ENCODE measurements at places on chromosomes 1 and 21.

GRCh38 chr1:229710746-229711145 is 84.7 kb downstream of the URB2 start:
- DNase-seq = no peak

GRCh38 chr1:60388092-60388987 is 314.8 kb upstream of the C1orf87 start:
- no peak for DNase-seq

DNA sequence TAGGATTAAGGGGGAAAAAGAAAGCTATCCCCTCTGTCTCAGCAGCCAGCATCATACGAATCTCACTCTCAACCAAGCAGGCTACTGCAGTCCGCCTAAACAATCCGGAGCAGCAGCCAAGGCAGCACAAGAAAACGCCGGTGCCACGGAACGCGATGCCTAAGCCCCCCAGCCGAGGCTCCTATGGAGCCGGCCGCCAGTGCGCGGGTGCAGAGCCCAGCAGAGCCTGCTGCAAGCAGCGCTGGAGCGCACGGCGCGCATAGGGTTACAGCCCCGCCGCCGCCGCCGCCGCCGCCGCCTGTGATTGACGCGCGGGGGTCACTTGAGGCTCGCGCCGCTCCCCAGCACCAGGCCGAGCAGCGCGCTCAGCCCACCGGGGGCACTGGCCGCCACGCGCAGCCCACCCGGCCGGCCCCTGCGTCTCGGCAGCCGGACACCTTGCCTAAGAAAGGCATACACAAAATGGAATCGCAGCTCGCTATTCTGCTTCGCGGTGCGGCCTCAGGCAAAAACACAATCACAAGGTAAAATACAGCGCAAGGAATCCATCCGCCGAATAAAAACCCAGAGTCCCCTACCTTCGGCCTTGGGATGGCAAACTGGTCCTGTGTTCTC is 780 bp downstream of the HIVEP3 start:
- no peak for DNase-seq

GRCh38 chr1:159935719-159936272 is 9.6 kb downstream of the IGSF9 start:
- peak; percentile 53 for DNase-seq

- peak; percentile 26 for DNase-seq
Observed at GRCh38 chr21:32806810-32807386, 35.3 kb upstream of the PAXBP1 start.

DNA sequence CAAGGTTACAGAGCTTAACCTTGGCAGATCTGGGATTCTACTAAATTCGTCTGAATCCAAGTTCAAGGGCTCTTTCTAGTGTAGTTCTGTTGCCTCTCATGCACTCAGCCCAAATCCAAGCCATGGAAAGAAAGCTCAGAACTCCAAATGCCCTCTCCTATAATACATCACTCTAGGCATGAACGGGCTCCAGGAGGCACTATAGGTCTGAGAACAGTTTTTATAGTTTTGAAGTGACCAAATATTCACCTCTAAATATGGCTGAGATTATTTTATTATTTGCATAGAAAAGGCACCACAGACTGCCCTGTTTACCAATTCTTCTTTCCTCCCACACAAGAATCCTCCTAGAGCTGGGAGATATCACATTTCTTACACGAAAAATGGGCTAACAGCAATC is 327.9 kb upstream of the BEND5 start:
- DNase-seq = no peak

DNA sequence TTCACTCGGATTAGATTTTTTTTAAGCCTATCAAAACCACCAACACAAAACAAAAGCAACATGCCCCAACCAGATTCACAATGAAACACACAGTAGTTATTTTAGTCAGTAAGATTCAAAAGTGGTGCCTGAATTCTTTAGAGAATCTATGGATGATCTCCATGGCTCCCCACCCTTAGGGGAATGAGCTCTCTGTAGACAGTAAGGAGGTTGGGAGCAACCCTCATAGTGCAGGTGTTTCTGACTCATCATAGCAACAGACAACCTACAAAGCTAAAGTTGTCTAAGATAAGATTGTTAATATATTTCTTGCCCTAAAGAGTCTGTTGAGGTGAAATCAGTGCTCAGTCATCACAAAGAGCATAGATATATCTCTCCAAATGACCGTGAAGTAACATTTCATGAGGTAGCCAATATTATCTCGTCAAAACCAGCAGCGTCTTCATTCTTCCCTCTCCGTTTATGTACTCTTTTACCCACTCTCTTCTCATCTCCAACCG is 78.3 kb downstream of the ADAMTS1 start:
- DNase-seq = no peak

DNA sequence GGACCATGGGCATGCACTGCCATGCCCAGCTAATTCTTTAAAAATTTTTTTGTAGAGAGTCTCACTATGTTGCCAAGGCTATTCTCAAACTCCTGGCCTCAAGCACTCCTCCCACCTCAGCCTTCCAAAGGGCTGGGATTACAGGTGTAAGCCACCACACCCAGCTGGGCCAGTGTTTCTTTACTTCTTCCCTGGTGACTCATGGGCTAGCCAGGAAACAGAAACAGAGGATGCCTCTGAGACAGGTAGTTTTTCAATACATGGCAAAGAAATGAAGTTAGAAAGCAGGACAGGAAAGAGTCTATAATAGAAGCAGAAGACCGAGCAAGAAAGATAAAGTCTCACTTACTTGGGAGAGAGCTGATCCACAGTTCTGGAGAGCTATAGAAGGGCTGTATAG is 7.6 kb upstream of the C1orf74 start:
- no peak for DNase-seq

DNA sequence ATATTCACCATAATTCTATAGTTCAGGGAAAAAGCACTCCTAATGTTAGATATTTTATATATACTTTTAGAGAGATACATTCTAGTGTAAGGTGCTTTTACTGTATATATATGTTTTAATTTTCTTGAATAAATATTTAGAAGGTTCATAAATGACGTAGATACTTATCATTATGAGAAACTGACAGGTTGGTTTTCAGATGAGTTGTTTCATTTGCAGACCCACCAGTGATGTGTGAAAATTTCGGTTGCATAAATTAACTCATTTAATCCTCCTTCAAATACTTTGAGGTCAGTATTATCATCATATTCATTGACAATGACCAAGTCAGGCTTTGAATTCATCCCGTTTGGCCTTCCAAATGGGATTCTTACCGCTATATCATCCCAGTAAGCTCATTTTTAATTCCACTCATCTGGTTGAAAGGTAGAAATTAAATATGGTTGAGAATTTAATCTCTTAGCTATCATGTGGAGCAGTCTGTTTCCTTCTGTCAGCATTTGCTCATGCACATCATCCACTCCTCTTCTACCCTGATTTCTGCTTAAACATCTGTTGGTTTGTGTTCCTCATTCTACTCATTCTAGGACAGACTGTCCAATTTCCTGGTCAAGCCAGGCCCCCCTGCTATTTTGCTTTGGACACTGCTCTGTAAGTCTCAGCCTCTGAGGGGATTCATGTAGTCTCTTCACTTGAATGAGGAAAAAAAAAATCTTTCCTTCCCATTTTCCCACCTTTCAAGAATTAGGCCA is 1156.6 kb downstream of the PLA2G4A start:
- DNase-seq = no peak

All from NB4 (cell line).